Right atrium auricular region (tissue), 2 donors: ENCODE measurements at places on chromosomes 6 and 20. TPM values are rescaled to one million over a fixed set of nuclear protein-coding genes. Genes with fewer than 3 reads are reported as not detected.

The TRIM15 gene
- total RNA-seq: not detected

The XKR7 gene
- total RNA-seq: not detected

The FAM162B gene
- 4.8 TPM for total RNA-seq

The VSTM2L gene
- total RNA-seq: 97.4 TPM

The DEF6 gene
- total RNA-seq: 1.4 TPM

The ZBP1 gene
- total RNA-seq: not detected

The COL19A1 gene
- total RNA-seq: 3.9 TPM

The PACRG gene
- total RNA-seq: 2.8 TPM

The CLPSL1 gene
- not detected for total RNA-seq

DNA sequence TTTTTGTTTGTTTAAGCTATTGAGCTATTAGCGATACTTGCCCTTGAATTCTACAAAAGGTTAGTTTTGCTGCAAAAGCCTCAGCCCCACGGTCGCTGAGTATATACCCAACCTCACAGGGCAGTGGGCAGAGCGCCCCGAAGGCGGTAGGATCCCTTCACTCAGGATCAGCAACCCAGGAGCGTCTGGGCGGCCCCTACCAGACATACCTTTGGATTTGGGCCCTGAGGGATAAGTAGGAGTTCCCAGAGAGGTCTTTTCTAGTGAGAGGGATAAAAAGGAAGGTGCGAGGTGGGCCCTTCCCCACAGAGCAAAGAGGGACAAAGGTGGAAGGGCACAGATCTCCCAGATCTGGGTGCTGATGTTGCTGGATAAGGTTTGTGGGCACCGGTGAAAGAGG lies 6.1 kb downstream of the SASH1 start:
- no peak overlapping the region for H3K27ac ChIP-seq
- no peaks in the 10 kb centered on the region for H3K27me3 ChIP-seq
- no peak for DNase-seq
- peaks cover 6% of the 10 kb centered on the region for H3K36me3 ChIP-seq
- H3K4me3 ChIP-seq: no peak overlapping the region

DNA sequence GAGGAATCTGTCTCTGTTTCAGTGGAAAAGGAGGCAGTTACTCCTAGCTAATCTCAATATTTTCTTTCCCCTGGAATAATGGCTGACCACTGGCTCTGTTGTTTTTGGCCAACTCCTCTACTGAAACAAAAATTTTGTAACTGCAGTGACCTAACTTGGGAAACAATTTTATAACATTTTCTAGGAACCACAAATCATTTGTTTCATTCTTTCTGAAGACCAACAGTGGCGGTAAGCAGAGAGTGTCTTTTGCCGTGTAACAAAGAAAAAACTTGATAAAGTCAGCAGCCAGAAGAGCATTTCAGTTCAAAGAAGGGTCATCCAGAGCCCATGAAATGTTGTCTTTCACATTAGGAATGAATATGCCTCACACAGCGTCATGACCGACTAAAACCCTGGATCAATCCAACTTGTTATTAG lies 11.8 kb upstream of the BFSP1 start:
- peak overlapping the region; percentile 64 for H3K27ac ChIP-seq
- DNase-seq: no peak
- H3K36me3 ChIP-seq: no peaks in the 10 kb centered on the region
- H3K4me1 ChIP-seq: peaks cover 12% of the 10 kb centered on the region
- H3K27me3 ChIP-seq: no peaks in the 10 kb centered on the region

DNA sequence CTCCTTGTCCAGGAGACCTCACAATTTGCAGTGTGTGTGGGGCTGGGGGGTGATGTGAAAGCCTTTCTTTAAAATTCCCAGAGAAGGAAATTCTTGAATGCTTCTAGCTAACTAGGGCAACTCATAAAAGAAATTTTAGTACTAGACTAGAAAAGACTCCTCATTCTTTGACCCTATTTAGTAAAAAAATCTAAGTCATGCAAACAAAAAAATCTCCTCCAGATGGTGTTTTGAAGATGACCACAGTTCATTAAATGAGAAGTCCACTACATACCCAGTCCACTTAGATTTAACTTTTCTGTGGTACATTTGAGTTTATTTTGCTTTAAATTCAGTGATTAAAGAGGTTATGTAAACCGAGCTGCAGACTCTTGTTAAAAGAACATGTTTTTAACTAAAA lies 67.5 kb downstream of the NDUFAF5 start:
- H3K4me3 ChIP-seq: no peak overlapping the region
- H3K27me3 ChIP-seq: no peaks in the 10 kb centered on the region
- no peaks in the 10 kb centered on the region for H3K4me1 ChIP-seq
- H3K36me3 ChIP-seq: no peaks in the 10 kb centered on the region
- no peak for DNase-seq

GRCh38 chr6:5638666-5639065 lies 368.1 kb downstream of the NRN1 start:
- no peaks in the 10 kb centered on the region for H3K36me3 ChIP-seq
- no peak overlapping the region for H3K27ac ChIP-seq
- H3K4me3 ChIP-seq: no peak overlapping the region
- DNase-seq: peak; percentile 65
- H3K27me3 ChIP-seq: no peaks in the 10 kb centered on the region
- H3K4me1 ChIP-seq: no peaks in the 10 kb centered on the region

GRCh38 chr6:133681891-133682290 lies 207.0 kb upstream of the TCF21 start:
- no peaks in the 10 kb centered on the region for H3K4me1 ChIP-seq
- DNase-seq: no peak
- no peak overlapping the region for H3K27ac ChIP-seq
- H3K4me3 ChIP-seq: no peak overlapping the region
- H3K36me3 ChIP-seq: no peaks in the 10 kb centered on the region

- H3K4me3 ChIP-seq: no peak overlapping the region
- peaks cover 28% of the 10 kb centered on the region for H3K36me3 ChIP-seq
- H3K4me1 ChIP-seq: peaks cover 65% of the 10 kb centered on the region
- peak; percentile 95 for DNase-seq
- H3K27ac ChIP-seq: peak overlapping the region; percentile 46
Observed at GRCh38 chr6:33320315-33321181, 3.0 kb upstream of the ZBTB22 start.

GRCh38 chr6:25727028-25727427 lies 27.5 kb upstream of the SLC17A4 start:
- no peaks in the 10 kb centered on the region for H3K36me3 ChIP-seq
- H3K27ac ChIP-seq: no peak overlapping the region
- no peaks in the 10 kb centered on the region for H3K27me3 ChIP-seq
- H3K4me1 ChIP-seq: no peaks in the 10 kb centered on the region

GRCh38 chr6:36727505-36728021 lies 29.9 kb downstream of the RAB44 start:
- H3K36me3 ChIP-seq: no peaks in the 10 kb centered on the region
- no peak overlapping the region for H3K4me3 ChIP-seq
- DNase-seq: no peak
- no peaks in the 10 kb centered on the region for H3K4me1 ChIP-seq
- no peaks in the 10 kb centered on the region for H3K27me3 ChIP-seq

- no peak overlapping the region for H3K27ac ChIP-seq
- H3K4me3 ChIP-seq: no peak overlapping the region
- H3K36me3 ChIP-seq: no peaks in the 10 kb centered on the region
- no peak for DNase-seq
- no peaks in the 10 kb centered on the region for H3K27me3 ChIP-seq
Observed at GRCh38 chr6:113584767-113585166, 272.4 kb upstream of the MARCKS start.

DNA sequence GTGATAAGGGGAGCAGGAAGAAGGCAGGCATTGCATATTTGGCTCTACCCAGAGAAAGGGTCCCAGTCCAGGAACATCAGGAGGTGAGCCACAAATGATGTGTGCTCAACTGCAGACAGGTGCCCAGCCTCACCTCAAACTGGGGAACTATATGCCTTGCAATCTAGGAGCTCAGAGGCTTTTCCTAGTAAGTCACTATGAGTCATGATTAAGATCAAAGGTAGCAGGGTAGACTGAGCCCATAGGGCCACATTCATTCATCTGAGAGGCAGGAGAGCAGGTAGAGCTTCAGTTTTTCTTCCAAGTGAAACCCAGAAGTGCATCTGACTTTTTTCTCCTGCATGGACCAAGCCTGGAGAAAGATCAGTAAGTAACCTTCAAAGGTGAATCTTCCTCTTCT lies 31.3 kb downstream of the MARCKS start:
- no peak overlapping the region for H3K4me3 ChIP-seq
- no peak overlapping the region for H3K27ac ChIP-seq
- DNase-seq: no peak
- H3K27me3 ChIP-seq: no peaks in the 10 kb centered on the region

DNA sequence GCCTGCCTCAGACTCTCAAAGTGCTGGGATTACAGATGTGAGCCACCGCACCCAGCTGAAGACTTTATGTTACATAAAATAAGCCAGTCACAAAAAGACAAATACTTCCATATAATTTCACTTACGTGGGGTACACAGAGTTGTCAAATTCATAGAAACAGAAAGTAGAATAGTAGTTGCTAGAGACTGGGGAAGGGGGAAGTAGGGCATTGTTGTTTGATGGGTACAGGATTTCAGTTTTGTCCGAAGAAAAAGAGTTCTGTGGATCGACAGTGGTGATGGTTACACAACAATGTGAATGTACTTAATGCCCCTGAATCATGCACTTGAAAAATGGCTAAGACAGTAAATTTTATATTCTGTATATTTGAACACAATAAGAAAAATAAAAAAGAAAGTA lies 41.6 kb upstream of the ANKEF1 start:
- H3K4me1 ChIP-seq: no peaks in the 10 kb centered on the region
- H3K36me3 ChIP-seq: no peaks in the 10 kb centered on the region
- DNase-seq: no peak
- H3K27ac ChIP-seq: no peak overlapping the region

DNA sequence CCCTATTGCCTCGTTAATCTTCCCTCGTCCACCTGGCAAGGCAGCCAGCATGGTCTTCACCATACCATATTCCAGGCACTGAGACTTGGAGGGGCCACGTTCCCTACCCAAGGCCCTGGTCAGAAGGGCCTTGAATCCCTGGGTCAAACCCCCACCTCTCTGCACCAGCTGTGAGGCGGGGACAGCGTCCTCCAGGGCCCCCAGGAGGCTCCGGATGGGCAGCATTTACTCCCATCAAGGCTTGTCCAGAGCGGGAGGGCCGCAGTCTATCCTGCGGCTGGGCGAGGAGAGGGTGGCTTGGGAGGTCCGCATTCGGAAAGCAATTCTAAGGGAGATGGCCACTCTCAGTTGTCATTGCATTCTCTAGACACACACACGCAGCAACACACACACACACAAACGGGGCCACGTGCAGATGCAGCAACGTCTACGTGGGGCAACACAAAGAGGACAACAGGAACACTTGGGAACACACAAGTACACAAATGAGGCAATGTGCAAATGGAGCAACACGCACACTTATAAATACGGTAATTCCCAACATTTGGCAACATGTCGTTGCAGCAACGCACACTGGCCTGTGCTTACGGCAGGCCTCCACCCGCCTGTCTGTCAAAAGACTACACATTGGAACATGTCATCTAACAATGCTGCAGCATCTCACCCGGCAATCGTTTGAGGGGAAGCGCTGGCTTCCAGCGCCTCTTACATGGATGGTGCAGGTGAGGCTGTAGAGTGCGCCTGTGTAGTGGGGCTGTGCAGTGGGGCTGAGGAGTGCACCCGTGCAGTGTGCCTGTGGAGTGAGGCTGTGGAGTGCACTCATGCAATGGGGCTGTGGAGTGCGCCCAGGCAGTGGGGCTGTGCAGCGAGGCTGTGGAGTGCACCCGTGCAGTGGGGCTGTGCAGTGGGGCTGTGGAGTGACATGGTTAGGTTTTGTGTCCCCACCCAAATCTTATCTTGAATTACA lies 12.9 kb upstream of the NTSR1 start:
- no peak overlapping the region for H3K4me3 ChIP-seq
- H3K4me1 ChIP-seq: no peaks in the 10 kb centered on the region
- no peaks in the 10 kb centered on the region for H3K36me3 ChIP-seq
- no peak for DNase-seq
- no peaks in the 10 kb centered on the region for H3K27me3 ChIP-seq
- H3K27ac ChIP-seq: no peak overlapping the region

DNA sequence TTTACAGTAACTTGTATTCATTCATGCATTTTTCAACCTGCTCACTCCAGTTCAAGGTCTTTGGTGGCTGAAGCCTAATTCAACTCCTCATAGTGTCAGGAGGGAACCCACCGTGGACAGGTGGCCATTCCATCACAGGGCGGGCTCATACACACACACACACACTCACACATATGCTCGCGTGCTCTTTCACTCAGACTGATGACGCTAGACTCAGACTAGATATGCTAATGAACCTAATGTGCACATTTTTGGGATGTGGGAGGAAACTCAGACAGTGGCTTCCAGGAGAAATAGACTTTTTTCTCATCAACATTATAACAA lies 56.7 kb downstream of the TRIM27 start:
- H3K4me3 ChIP-seq: peak overlapping the region; percentile 66
- peak overlapping the region; percentile 82 for H3K27ac ChIP-seq
- H3K4me1 ChIP-seq: peaks cover 6% of the 10 kb centered on the region
- no peak for DNase-seq
- no peaks in the 10 kb centered on the region for H3K27me3 ChIP-seq

GRCh38 chr20:56391037-56391436 lies 978 bp downstream of the AURKA start:
- peak overlapping the region; percentile 92 for H3K4me3 ChIP-seq
- H3K27me3 ChIP-seq: no peaks in the 10 kb centered on the region
- H3K27ac ChIP-seq: no peak overlapping the region
- H3K36me3 ChIP-seq: peaks cover 10% of the 10 kb centered on the region

DNA sequence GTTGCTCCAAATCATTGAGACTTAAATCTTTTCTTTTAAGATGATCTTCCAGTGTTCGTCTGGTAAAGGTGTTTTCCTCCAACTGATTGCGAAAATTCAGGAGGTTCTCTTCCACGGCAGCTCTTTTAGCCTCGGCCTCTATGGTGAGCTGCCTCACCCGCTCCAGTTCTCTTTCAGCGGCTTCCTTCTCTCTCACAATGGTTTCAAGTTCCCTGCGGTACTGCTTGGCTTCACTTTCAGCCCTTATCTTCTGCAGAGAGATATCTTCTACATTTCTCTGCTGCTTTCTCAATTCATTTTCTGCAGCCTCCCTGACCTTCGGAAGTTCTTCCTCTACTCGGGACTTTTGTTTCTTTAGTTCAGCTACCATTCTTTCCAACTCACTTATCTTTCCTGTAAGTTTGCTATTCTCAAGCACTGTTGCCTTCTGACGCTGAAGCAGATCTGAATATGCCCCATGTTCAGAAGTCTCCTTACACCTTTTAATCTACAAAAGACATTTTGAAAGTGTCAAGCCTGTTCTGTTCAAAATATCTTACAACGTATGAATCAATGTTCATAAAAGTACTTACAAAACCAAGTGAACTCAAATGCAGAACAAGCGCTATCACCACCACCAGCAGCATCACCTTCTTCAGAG lies 22.3 kb downstream of the DST start:
- H3K36me3 ChIP-seq: peaks cover 73% of the 10 kb centered on the region
- H3K4me1 ChIP-seq: no peaks in the 10 kb centered on the region
- no peak for DNase-seq
- no peak overlapping the region for H3K4me3 ChIP-seq
- no peaks in the 10 kb centered on the region for H3K27me3 ChIP-seq

DNA sequence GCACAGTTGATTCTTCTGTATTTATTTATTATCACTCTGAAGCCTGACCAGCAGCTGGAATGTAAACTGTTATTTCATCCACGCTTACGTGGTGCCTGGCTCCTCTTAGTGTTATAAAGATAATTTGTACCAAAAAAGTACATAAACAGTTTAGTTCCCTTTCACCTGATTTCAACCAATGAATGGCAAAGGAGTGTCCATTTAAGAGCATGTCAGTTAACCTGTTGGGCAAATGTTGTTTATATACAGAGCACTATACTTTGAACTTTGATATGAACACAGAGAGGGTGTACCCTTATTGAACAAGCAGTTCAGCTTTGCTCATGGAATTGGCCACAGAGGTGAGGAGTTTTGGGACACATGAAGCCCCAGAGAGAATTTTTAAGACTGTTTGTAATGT lies 7.2 kb upstream of the CTCFL start:
- no peak for DNase-seq
- no peaks in the 10 kb centered on the region for H3K36me3 ChIP-seq
- no peak overlapping the region for H3K27ac ChIP-seq
- H3K4me1 ChIP-seq: no peaks in the 10 kb centered on the region
